ENCODE measurements at places on chromosomes 2 and 18.

DNA sequence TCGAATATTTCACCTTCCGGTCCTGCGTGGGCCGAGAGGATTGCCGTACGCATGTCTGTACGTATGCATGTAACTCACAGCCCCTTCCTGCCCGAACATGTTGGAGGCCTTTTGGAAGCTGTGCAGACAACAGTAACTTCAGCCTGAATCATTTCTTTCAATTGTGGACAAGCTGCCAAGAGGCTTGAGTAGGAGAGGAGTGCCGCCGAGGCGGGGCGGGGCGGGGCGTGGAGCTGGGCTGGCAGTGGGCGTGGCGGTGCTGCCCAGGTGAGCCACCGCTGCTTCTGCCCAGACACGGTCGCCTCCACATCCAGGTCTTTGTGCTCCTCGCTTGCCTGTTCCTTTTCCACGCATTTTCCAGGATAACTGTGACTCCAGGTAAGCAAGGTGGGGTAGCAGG is at the start of gene SERPINB5:
TSS of gene SERPINB5 (plus strand) at position 291 of the 400 bp plus-strand sequence. CDS start 7,471 bp downstream, outside the sequence.
- DNase-seq, result no peak

DNA sequence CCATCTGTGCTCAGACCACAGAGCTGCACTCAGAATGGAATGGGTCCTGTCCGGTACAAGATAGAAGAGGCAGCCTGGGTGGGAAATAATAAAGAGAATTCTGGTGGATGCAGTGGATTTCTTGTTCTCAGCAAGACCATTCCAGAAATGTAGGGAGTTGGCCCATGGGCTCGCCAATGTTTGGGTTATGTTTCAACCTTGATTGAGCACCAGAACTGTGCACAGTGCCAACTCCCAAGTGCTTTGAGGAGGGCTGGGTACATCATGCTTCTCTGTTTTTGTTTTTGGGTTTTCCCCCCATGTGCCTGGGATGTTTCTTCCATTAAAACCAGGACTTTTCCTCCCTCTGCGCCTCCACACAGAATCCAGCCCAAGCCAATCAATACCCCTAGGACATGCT is 304.1 kb downstream of the TNS1 start:
- DNase-seq, result no peak

GRCh38 chr2:144548532-144549191 is 28.7 kb upstream of the ZEB2 start:
- no peak for DNase-seq

GRCh38 chr2:197309691-197310231 is 819 bp downstream of the ANKRD44 start:
- DNase-seq, result peak; percentile 29

GRCh38 chr2:232406556-232407310 is at the start of gene ALPG:
Gene ALPG, plus strand, starts transcription at chr2:232406844. Its CDS starts 51 bp downstream, at chr2:232406895.
- DNase-seq, result no peak

GRCh38 chr2:75324141-75324540 is 124.8 kb upstream of the TACR1 start:
- no peak for DNase-seq

DNA sequence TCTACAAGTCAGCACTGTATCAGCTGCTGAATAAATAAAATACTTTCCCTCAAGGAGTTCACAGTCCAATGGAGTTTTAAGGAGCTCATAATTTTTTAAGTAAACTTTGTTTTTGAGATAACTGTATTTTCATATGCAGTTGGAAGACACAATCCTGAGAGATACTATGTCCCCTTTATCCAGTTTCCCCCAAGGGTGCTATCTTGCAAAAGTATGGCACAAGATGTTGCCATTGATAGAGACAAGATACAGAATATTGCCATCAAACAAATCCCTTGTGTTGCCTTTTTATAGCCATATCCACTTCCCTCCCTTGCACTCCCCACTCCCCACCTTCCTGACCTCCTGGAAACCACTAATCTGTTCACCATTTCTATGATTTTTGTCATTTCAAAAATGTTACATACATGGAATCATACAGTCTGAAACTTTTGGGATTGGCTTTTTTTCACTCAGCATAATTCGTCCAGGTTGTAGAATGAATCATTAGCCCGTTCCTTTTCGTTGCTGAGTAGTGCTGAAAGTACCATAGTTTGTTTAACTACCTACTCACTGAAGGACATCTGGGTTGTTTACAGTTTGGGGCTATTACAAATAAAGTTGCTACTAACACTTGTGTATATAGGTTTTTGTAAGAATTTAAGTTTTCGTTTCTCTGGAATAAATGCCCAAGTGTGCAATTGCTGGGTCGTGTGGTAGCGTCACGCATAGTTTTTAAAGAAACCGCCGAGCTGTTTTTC is 30.2 kb upstream of the SERTAD2 start:
- DNase-seq, result no peak

Data from activated gamma-delta T cell (primary cell).